ENCODE measurements at places on chromosomes 4 and X.

GRCh38 chr4:185738820-185739219 lies 73.2 kb downstream of the SORBS2 start:
- DNase-seq, result no peak

DNA sequence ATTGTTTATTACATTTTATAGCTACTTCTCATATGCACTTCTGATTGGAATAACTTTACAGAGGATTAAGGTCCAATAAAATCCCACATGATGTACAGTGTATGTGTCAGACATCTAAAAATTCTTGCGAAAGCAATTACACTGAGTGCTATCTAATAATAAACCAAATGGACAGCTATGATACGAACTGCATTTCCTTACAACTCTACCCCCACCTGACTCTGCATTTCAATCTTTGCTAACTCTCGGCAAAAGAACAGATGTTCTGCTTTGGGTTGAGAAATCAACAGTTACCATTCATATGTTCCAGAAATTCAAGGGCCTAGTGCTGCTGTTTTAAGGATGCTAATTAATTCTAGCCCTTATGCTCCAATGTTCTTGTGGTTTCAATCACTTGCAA lies 287.9 kb upstream of the NOCT start:
- DNase-seq, result no peak

DNA sequence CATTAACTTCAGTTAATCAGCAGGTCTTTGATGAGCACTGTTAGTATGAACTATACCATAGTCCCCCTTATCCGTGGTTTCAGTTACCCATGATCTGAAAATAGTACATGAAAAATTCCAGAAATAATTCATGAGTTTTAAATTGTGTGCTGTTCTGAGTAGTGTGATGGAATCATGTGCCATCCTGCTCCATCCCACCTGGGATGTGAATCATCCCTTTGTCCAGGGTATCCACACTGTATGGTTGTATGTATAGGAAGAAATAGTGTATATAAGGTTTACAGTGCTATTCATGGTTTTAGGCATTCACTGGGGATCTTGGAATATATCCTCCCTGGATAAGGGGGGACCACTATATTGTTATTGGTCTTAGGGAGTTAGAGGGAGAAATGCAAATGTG lies 24.5 kb downstream of the ARHGAP10 start:
- no peak for DNase-seq

- no peak for DNase-seq
Observed at GRCh38 chr4:6561173-6561516, 13.8 kb upstream of the MAN2B2 start.

GRCh38 chr4:53378171-53378482 lies 686 bp downstream of the FIP1L1 start:
- DNase-seq, result no peak

DNA sequence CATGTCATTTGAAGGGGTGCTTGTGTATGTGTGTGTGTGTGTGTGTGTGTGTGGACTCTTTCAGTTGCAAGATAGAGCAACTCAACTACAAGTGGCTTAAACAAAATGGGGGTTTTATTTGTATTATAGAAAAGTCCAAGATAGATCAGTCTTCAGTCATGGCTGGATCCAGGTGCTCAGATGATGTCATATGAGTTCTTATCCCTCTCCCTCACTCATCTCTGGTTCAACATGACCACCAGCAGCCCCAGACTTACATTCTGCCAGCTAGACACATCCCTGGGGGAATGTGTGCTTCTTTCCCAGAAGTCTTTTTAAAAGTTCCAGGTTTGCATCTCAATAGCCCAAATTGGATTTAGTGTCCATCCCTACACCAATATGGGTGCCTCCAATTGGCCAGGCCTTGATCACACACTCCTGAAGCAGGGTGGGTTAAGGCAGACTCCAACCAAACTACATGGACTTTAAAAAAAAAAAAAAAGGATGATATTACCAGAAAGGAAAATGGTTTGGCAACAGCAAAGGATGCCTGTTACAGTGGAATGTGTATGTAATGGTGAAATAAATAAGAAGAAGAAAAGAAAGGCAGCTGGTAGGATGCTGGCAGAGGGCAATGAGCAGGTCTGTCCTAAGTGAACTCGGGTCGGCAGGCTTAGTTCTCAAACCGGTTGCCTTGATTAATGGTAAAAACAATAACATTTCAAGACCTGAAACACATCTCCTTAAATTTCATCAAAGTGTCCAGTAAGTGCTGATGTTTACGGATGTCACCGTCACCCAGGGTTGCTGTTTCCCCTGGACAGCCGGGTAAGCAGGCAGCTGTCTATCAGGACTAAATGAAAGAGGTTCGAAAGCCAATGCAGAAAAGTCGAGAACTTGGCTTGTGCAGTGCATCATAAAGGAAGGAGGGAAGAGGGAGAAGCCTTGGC lies 107.7 kb downstream of the SMIM20 start:
- no peak for DNase-seq

DNA sequence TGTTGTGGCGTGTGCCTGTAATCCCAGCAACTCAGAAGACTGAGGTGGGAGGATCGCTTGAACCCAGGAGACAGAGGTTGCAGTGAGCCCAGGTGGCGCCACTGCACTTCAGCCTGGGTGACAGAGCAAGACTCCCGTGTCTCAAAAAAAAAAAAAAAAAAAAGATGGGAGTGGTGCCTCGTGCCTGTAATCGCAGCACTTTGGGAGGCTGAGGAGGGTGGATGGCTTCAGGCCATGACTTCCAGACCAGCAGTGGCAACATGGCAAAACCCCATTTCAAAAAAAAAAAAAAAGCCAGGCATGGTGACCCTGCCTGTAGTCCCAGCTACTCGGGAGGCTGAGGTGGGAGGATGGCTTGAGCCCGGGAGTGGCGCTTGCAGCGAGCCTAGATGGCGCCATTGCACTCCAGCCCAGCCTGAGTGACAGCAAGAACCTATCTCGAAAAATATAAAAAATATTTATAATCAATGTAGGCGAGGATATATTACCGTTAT lies 27.0 kb downstream of the EIF2S3 start:
- DNase-seq, result peak; percentile 18

DNA sequence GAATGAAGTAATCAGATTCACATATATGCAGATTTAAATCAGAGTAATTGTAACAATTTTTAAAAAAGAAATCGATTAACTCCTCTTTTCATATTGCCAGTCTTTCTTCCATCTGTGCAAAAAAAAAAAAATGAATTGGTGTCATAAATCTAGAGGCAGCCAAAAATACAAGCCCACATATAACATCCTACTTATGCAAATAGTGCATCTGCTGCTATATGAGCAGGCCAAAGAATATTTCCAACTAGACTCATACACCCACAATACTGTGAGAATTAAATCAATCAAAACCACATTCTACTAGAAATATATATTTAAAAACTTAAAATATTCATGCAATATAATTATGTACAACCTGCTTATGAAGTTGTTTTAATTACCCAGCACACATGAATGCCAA lies 298.1 kb upstream of the TRAM1L1 start:
- DNase-seq, result no peak

Measured in activated CD4-positive, alpha-beta T cell treated with anti-CD3 and anti-CD28 coated beads for 1 hour (primary cell).